ENCODE measurements at places on chromosomes 7 and 10. TPM values are rescaled to one million over a fixed set of nuclear protein-coding genes. Genes with fewer than 3 reads are reported as not detected.

- no peak for DNase-seq
Measured at GRCh38 chr7:138875794-138876193, 77.8 kb upstream of the ATP6V0A4 start.

DNA sequence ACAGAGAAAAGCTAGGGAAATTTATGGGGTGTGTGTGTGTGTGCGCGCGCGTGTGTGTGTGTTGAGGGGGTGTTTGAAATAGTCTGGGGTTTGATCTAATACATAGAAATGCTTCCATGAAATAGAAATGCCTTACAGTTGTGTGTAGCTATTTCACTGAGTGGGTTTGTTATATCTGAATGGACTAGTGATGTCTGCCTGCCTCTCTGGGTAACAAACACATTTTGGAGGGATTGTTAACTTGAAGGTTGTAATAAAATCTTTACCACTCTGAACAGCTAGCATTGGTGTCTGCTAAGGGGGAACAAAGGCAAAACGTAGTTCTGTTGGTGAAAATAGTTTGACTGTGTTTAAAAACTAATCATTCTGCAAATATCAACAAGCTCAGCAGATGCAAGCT, 509.3 kb downstream of the LRMDA start:
- DNase-seq = no peak

DNA sequence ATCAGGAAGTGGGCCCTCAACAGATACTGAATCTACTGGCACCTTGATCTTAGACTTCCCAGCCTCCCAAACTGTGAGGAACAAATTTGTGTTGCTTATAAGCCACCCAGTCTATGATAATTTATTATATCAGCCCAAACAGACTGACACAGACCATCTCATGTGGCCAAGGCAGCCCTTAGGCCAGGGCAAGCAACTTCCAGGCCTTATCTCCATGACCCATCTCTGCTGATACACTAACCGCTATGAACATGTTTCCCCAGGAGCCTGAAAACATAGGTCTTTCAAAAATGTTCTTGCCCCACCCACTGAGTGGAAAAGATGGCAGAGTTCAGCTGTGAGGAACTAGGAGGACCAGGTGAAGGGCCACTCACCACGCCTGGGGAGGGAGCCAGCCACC, 3.2 kb upstream of the BLOC1S2 start:
- no peak for DNase-seq

GRCh38 chr7:154965014-154965413, 37.9 kb downstream of the PAXIP1 start:
- DNase-seq = no peak

GRCh38 chr7:118615-119391, 73.6 kb upstream of the FAM20C start:
- no peak for DNase-seq

DNA sequence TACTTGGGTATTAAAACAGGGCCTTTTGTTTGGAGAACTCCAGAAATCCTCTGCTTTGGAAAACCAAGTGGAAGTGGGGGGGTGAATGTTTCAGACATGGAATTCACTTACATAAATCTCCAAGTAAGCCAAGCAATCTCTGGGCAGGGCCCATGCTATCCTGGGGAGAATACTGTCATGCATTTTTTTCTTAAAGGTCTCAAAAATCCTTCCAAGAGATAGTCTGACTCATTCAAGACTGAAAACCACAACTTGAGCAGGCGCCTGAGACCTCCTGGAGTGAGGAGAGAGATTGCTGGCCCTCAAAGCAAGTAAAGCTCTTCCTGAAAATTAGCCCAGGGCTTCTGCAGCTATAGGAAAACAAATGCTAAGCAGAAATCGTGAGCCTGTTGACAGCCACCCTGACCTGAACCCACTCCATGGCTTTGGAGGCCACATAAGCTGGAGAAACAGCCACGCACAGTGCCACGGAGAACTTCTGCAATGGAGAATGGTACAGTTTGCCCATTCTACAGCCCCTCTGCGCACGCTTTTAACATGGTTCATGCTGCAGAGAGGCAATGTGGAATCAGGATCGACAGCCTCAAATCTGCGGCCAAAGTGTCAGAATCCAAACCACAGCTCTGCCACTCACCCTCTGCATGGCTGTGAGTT, 203.1 kb upstream of the AUTS2 start:
- no peak for DNase-seq

GRCh38 chr10:131804551-131805295, 96.1 kb upstream of the PPP2R2D start:
- DNase-seq = no peak

GRCh38 chr10:121440461-121440860, 157.8 kb downstream of the FGFR2 start:
- DNase-seq = no peak

- peak; percentile 49 for DNase-seq
Measured at GRCh38 chr7:132240262-132240661, 336.0 kb downstream of the PLXNA4 start.

DNA sequence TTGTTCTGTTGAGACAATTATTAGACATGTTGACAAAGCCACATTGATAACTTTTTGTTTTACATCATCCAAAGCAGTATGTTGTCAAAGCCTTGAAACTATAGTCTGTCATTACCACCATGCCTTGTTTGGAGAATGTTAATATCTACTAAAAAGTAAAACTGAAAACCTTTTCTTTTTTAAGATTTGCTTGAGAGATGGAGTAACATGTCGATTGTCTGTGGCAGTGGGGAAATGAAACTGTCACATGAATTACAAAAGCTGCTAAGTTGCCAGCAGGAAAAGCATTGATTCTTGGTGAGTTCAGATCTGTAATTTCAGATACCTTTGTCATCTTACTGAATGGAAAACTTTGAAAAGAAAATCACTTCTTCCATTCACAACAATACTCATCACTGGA, 69.1 kb downstream of the TFPI2 start:
- DNase-seq = no peak

GRCh38 chr10:79454259-79454658, 8.8 kb upstream of the ZCCHC24 start:
- DNase-seq = peak; percentile 74

DNA sequence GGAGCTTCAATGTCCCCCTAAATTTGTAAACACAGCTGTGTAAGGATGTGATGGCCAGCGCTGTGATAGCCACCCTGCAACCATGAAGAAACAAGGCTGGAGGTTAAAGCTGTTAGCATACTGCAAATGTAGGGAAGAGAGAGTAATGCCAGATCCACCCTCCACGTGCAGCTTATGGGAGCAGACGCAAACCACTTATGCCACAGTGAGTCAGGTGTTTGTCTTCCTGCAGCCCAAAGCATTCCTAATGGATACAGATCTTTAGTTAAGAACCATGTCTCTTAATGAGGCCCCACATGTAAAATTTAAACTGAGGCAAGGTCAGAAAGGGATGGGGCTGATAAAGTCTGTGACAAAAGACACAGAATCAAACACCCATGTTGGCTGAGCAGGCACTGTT, 13.6 kb upstream of the MYL7 start:
- no peak for DNase-seq

DNA sequence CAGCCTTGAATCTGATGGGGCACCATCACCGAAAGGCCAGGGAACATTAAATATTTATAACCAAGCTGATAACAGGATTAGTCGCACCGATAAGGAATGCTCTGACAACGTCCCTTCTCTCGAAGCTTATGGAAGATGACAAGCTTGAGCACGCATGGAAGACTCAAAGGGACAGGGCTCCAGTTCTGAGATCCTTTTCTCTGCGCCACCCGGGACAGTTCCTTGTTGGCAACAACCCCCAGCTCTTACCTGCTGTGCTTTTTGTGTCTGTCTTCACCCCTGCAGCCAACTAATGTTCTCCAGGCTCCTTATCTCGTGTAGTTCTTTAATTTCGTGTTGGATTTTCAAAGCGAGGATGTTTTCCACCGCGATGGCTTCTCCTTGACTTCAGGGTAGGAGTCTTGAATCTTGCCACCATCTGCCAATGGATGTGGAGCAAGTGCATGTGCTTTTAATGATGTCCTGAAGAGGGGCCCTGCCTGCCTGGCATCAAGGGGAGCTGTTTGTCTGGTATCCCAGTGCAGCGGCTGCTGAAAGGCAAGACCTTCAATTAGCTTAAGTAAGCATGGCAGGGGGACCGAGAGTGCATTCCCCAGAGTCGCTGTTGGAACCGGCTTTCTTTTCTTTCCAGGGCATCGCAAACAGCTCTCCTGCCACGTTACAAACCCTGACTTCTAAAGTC, 354 bp upstream of the FERD3L start:
- no peak for DNase-seq

DNA sequence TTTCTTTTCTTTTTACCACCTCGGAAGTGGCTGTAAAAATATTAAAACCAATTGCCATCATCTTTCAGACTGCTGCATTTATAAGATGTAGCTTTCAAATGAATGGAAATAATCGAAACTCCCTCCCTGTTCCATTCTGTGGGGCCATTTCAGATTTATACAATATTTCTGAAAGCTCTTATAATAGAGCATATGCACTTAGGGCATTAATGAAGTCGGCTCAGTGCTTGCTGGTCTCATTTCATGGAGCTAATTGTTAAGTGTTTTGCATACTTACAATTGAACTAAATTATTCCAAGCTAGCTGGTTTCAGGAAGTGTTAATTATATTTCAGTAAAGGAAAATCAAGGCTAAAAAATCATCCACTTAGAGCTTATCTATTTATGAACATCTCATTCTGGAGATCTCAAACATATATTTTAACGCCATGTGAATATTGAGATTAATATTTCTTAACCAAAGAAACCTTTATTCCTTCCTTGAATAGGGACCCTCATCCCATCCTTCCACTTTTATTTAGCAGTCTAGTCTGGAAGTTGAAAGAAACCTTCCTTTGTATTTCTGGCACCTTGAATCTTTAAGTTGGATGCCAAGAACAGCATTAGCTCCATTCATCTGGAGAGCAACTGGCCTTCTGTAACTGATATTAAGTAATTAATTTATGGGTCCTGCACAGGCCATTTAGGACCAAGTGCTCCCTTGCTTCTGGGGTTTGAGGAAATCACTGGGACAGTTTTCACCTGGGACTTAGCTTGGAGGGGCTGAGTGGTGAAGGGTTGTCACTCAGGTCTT, 45.1 kb downstream of the RPS24 start:
- no peak for DNase-seq

KCNIP2 gene
- total RNA-seq = 1.4 TPM

OR9A2 gene
- total RNA-seq = not detected

NT5C3A gene
- 40.3 TPM for total RNA-seq

PRKG1 gene
- 26.5 TPM for total RNA-seq

PLAC9 gene
- total RNA-seq = 15.0 TPM
